ENCODE measurements at places on chromosomes 5 and 9.

- DNase-seq: no peak
These were observed 19.4 kb upstream of the C1QTNF3 start for GRCh38 chr5:34062419-34062818.

DNA sequence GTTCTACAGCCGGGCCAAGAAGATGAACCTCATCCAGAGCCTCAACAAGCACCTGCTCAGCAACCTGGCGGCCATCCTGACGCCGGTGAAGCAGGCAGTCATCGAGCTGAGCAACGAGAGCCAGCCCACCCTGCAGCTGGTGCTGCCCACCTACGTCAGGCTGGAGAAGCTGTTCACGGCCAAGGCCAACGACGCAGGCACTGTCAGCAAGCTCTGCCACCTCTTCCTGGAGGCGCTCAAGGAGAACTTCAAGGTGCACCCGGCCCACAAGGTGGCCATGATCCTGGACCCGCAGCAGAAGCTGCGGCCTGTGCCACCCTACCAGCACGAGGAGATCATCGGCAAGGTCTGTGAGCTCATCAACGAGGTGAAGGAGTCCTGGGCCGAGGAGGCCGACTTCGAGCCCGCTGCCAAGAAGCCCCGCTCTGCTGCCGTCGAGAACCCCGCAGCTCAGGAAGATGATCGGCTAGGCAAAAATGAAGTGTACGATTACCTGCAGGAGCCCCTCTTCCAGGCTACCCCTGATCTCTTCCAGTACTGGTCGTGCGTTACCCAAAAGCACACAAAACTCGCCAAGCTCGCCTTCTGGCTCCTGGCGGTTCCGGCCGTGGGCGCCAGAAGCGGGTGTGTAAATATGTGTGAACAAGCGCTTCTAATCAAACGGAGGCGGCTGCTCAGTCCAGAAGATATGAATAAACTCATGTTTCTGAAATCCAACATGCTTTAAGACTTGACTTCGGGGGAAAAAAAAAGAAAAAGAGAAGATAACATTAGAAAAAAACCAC lies 28.5 kb downstream of the AMBP start:
- no peak for DNase-seq

- no peak for DNase-seq
These were observed 3.8 kb upstream of the NPDC1 start for GRCh38 chr9:137049544-137050449.

GRCh38 chr9:129677456-129677855 lies 12.0 kb downstream of the PRRX2 start:
- DNase-seq: no peak

DNA sequence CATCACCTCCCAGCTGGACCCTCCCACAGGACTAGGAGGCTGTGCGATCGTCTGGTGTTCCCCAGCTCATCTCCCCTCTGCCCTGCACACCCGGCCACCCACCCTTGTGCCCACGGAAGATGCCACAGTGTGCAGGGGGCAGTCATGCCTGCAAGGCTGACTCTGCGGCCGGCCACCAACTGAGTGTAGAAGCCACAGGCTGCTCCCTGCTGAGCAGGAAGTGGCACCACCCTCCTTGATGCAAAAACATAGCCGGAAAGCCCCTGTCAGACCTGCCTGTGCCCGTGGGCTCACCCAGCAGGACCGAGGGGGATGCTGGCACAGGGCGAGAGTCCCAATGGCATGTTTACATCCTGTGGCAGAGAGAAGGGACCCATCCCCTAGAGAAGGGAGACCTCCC lies 40.3 kb upstream of the SLC12A7 start:
- DNase-seq: no peak

GRCh38 chr5:1730487-1730847 lies 69.2 kb downstream of the MRPL36 start:
- no peak for DNase-seq

DNA sequence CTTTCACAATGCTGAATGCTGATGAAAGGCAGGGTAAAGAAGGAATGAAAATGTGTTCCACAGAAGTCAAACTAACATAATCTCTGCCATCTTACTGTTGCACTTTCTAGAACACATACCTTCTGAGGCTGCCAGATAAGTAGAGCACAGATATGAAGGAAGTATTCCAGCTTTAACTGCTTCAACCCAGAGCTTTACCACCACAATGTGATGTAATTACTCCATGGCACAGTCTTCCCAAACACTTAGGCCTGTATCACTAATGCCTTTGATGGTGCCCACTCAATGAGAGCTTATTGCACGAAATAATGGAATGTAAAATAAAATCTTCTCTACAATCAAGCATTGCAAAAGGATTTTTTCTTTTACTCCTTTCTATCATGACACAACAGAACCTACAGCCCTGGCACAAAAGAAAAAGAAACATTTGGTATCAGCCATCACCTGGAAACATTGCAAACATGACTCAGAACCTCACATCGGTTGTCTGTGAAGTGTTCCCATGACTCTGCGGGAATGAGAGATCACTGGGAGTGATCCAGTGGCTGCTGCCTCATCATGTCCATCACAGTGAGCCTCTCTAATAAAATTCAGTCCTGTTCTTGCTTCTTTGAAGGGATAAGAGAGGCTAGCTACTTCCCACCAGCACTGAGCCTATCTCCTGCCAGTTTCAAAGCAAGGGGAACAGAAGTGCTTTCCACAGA lies 385.8 kb downstream of the EFNA5 start:
- no peak for DNase-seq

GRCh38 chr9:78468231-78468630 lies 171.3 kb downstream of the PSAT1 start:
- DNase-seq: no peak
